ENCODE measurements at places on chromosomes 7 and 10.
A peak's percentile ranks its signal among the peaks of the same experiment; 100 is the strongest.

DNA sequence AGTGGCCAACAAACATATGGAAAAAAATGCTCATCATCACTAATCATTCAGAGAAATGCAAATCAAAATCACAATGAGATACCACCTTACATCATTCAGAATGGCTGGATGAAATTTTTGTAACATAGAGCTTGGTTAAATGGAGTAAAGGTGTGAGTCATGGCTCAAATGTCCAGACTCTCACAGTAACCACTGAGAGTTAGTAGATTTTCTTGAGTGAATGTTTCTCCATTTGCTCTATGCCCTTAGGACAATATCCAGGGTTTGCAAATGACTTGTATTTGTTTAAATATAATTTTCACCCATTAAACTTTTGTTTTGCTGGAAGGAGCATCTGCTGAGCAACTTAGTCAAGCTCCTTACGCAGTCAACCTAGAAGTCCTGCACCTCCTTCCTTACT is 967.2 kb downstream of the XPNPEP1 start:
- DNase-seq, result no peak

- DNase-seq, result no peak
These were observed 320.3 kb downstream of the WDR37 start for GRCh38 chr10:1376384-1376945.

- no peak for DNase-seq
These were observed 19.6 kb downstream of the SGMS1 start for GRCh38 chr10:50604049-50604640.

DNA sequence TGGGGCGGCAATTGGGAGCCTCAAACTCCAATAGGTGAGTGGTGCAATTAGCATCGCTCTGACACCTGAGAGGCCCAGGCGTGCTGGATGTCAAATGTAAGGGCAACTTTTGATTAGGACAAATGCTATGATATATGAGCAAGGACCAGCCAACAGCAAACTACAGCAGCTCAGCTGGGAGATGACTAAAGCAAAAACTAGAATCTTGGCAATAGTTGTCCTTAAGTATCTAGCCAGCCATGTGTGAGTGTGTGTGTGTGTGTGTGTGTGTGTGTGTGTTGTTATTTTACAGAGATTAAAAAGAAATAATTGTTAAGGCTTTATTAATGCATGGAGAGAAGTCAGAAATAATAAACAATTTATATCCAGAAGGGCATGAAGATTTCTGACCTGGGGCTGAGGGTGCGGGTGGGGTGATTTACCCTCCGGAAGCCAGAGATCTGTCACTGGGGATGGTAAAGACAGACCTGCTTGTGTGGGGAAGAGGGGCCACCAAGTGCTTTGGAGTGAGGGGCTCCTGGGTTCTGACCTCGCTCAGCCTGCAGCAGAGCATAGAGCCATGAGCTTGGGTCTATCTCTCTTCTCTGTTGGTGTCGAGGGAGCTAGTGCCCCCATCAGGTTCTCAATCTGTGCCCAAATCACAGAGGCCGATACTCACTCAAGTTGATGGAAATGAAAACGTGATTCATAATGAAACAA is 77.3 kb downstream of the EMX2 start:
- DNase-seq, result no peak

- DNase-seq, result no peak
These were observed 331.0 kb downstream of the PRPF18 start for GRCh38 chr10:13917791-13918190.

DNA sequence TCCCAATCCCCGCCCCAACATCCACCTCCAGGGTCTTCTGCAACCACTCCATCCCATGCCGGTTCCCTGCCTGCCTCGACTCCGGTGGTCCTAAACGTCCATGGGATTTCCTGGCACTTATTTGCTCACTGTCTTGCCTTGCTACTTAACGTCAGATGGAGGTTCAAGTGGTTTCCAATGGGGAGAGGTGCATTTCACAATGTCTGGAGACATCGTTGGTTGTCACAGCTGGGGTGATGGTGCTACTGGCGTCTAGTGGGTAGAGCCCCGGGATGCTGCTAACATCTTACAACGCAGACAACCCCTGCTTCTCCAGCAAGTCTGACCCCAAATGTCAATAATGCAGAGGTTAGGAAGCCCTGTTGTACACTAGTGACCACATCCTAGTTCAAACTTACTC is 82.9 kb upstream of the ANLN start:
- no peak for DNase-seq

DNA sequence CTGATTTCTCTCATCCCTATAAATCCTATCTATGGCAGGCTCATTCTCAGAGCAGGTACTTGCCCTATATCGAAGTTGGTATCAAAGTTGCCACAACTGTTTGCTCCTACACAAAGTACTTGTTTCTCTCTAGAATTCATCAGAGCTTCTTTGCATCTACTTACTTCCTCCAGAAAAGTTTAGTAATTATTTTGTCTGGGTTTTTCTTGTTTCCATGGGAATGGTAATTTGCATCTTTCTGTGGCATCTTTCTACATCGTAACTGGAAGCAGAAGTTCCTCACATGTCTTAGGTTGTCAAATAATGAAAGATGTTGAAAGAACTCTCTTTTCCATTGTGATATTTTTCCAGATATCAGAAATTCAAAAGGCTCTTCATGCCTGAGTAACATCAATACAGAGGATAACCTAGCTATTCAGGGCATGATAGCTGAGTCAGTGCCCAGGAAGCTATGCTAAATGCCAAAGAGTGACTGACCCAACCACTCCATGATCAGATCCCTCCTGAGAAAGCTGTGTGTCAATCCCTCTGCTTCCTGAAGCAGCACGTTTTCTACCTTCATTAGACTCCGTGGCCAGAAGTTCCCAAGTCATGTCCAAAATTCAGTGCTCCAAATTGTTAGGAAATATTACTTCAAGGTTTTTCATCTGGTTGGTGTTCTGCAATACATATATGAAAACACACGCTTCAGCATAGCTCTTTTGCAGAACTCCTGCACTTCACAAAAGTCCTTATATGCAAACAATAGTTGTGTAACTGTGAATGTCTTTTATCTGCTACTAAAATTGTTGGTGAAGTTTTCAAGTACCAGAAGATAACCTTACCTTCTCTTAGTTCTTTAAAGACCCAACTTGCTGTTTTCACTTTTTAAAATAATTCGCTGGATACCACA is 216.5 kb downstream of the VTI1A start:
- peak; percentile 20 for DNase-seq

GRCh38 chr7:41882256-41882655 is 179.4 kb upstream of the INHBA start:
- DNase-seq, result no peak

DNA sequence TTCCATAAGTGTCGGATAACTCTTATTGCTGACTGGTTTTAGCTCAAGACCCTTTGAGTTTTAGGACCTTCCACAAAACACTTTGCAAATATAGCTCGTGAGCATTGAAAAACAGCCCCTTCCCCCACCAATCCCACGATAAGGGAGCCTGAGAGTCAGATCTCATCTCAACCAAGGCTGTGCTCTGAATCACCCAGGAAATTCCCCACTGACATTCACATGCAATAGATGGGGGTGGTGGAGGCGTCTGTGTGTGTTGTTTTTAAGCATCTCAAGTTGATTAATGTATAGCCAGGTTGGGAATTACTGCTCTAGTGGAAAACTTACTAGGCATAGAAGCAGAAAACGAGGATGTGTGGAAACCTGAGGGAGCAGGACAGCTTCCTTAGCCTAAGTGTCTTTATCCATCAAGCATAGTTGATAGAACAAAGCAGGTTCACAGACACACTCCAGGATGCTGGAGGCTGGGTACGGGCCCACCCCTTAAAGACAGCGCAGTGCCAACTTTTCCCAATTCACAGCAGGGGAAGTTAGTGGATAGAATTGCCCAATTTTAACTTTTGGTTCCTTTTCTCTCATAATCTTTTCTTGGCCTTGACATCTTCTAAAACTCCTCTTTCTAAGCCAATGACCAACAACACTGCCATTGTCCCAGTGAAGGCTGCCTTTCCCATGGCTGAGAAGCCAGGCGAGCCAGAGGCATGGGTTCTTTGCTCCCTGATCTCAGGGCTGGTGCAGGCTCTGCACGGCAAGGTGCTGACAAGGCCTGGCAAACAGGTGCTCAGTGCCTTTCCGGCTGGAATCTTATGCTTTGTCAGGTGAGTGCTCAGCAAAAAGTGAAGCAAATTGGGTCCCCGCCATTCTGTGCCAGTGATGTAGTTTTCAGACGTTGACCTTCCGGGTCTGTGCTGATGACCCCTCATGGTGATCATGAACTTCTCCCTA is 98.5 kb upstream of the INSIG1 start:
- no peak for DNase-seq

GRCh38 chr10:23981520-23982309 is 227.2 kb upstream of the KIAA1217 start:
- DNase-seq, result no peak

Data from 8988T (cell line).